ENCODE measurements at places on chromosomes 1 and 21.

- no peak for DNase-seq
These were observed 249.1 kb downstream of the C1orf94 start for GRCh38 chr1:34425785-34426184.

DNA sequence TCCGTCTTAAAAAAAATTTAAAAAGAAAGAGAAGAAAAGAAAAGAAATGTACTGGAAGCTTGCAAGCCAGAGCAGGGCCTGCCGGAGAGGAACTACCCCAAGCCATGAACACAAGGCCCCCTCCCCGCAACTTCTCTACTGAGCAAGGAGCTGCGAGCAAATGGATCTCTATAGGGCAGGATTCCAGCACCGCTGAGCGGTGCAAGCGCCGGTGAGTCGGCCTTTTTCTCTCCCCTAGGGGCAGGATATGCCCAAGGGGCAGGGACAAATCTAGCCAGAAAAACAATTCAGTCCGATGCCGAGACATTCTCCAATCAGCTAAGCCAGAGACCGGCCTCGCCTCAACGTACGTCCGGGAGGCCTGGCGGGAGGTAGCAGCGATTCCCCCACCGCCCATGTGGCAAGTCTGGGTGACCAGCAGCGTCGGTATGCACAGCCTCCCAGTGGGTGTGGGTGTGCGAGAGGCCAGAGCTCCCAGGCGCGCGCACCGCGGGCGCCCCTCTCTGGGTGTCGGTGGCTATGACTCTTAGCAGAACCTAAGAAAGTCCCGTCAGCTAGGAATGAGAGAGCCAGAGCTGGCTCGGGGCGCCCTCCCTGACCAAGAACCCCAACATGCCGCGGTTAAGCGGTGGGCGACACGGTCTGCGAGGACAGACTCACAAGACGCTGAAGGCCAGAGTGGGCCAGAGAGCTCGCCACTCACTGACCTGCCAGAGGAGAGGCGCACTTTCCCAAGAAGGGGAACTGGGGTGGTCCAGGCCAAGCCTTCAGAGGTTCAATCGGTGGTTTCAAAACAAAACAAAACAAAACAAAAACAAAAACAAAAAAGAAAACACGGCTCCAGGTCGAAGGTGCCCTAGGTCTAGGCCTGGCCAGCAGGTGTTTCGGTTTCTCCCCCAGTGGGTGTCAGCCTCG, 1.9 kb downstream of the CSMD2 start:
- DNase-seq, result no peak

- DNase-seq, result no peak
These were observed 9.2 kb downstream of the FCMR start for GRCh38 chr1:206912445-206913095.

GRCh38 chr1:8152731-8153702, 126.9 kb upstream of the ERRFI1 start:
- no peak for DNase-seq

DNA sequence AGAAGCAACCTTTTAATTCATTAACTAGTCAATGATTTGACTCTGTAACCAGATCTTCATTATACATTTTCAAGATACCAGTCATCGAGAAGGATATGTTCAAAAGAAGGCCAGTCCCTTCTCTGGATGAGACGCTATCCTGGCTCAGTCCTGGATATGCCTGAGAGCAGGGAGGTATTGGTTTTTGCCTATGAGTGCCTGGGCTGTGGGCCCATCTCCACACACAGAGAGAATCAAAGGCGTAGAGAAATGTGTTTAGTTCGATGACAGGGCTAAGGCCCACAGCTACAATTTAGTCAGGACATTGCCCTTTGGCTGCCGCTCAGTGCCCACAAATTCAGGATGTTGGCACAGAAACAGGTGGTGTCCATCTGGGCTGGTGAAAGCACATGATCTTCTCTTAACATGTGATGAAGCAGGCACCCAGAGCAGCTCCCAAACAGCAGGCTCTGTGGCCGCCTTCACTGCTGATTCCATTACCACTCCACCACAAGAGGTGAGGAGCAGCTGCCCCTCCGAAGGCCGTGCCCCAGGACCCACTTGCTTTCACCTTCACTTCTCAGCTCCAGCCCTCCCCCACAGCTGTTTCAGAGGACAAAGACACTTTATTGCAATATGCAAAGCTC, 24.7 kb downstream of the ACKR1 start:
- DNase-seq, result no peak

GRCh38 chr1:230498704-230499103, 72.6 kb upstream of the PGBD5 start:
- DNase-seq, result no peak

GRCh38 chr1:15343729-15344128, 66.0 kb upstream of the EFHD2 start:
- DNase-seq, result no peak

GRCh38 chr1:33682371-33682770, 181.5 kb upstream of the HMGB4 start:
- no peak for DNase-seq

DNA sequence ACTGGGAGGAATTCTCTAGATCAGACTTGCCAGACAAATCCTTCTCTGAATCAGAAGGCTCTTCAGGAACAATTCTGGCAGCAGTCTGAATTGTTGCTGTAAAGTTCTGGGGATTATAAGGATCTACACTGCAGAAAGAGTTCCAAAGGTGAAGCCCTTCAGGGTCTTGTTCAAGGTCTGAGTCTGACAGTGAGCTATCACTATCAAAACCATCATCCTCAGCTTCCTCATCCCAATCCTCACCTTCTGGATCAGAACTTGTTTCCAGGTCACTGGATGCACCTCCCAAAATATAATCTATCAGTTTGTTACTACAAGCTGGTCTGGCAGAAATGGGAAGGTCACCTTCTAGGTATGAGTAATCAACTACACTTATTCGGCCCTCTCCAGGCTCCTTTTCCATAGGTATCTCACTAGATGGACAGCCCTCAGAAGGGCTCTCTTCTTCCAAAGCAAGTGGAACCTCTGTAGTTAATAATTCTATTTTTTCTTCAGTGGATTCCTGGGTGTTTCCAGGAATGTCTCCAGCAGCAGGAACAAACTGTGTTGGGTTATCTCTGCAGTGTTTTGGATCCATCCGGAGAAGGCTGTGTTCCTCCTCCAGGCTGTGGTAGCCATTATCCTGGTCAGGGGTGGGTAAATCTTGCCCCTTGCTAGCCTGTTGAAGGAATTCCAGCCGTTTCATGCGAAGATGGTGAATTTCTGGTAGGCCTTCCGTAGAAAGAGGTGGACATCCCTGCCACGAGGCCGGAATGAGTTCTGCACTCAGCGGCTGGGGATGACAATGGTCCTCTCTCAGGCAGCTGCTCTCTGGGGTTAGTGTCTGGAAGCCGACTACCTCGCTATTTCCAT, 1.6 kb downstream of the PPP1R15B start:
- DNase-seq, result no peak

- no peak for DNase-seq
These were observed 3.0 kb upstream of the MAN1A2 start for GRCh38 chr1:117364240-117364639.

- no peak for DNase-seq
These were observed 92.9 kb downstream of the LAMC2 start for GRCh38 chr1:183278739-183279591.

- DNase-seq, result no peak
These were observed 228.2 kb upstream of the USP24 start for GRCh38 chr1:55443175-55443915.

DNA sequence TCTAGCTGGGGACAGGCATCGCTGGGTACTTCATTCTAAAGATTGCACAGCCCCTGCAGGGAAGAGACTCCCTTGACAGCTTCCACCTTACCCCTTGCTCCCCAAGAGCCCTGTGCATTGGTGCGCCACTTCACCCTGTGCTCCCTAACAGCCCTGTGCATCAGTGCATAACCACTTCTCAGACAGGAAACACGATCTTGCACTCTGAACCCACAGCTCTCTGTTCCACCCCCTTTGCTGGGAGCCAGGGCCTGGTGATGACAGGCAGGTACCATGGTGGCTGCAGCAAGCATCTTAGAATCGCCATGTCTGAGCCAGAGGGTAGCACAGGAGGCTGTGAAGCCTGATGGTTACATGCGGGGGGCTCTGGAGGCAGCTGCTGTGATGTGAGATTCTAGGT, 5.0 kb downstream of the ALPL start:
- DNase-seq, result no peak

DNA sequence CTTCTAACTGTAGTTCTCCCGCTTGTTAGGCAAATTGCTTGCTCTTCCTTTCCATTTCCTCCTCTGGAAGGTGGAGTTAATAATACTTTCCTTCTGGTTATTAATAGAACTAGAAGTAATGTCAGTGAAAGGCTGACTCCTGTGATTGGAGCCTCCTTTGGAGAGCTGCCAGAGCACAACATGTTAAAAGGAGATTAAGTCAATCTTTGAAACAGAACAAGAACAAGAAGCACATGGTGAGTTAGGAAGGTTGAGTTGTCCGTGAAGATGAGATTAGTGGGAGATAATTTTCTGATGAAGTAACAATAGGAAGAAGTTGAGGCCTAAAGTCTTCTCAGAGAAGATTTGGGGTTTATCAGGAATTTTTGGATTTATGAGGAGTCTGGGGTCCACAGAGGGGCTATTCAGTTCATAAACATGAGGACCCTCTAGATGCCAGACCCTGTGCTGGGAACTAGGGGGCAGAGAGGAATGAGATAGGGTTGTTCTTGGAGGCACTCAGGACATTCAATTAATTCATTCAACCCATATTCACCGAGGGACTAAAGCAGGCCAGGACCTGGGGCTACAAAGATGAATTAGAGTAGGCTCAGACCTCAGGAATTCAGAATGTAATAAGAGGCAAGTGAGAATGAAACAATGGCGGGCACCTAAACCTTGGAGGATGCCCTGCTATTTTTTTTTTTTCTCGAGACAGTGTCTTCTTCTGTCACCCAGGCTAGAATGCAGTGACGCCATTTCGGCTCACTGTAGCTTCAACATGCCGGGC, 40.7 kb upstream of the DHCR24 start:
- DNase-seq, result no peak

GRCh38 chr1:161157867-161158266, 1.4 kb upstream of the USP21 start:
- DNase-seq, result no peak

GRCh38 chr1:63770381-63770780, 3.4 kb upstream of the ROR1 start:
- no peak for DNase-seq

GRCh38 chr1:178060789-178061556, 32.9 kb upstream of the RASAL2 start:
- no peak for DNase-seq

DNA sequence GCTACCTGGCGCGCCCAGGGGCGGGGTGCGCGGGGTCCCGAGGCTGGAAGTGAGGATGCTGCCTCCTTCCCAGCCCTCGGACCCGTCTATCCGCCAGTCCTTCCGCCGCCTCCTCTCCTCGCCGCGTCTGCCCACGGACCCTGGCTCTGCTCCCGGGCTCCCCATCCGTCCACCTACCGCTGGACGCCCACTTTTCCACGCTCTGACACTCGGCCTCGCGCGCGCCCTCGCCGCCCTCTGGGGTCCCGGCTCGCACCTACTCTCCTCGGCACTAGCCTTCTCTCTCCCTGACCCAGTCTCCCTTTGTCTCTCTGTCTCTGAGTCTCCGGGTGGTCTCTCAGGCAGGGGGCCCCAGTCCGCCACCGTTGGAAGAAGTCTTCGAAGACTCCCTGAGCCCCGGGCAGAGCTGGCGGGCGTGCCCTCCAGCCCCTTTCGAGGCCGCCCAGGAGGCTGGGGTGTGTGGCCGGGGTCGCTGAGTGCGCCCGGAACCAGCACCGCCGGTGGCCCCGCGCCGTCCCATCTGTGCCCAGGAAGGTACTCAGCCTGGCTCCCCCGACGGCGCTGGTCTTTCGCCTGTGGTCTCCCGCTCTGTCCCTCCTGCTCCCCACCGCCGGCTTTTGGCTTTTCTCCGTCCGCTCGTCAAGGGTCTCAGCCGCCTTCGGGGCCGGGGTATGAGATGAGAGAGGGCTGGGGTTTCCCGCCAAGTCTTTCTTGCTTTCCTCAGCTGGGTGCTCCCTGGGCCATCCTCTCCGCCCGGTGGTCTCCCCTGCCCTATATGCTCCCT, 610 bp downstream of the DRAXIN start:
- DNase-seq, result no peak

DNA sequence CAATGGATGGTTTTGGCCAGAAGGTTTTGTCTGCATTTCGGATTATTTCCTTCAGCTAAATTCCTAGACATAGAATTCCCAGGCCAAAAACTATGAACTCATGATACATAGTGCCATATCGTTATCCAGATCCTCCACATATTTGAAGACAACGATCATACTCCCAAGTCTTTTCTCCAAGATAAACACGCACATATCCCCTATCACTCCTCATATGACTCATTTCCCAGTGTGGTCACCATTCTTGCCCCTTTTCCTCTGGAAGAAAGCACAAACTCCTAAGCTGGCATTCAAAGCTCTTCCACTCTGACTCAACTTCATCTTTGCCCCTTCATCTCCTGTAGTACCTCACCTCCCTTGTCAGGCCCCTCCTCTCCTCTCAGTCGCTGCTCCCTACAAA, 277.6 kb downstream of the PLPP3 start:
- DNase-seq, result no peak

Data from activated CD4-positive, CD25-positive, alpha-beta regulatory T cell (primary cell).